ENCODE measurements at places on chromosomes 12 and 14. TPM values are rescaled to one million over a fixed set of nuclear protein-coding genes. Genes with fewer than 3 reads are reported as not detected.

DNA sequence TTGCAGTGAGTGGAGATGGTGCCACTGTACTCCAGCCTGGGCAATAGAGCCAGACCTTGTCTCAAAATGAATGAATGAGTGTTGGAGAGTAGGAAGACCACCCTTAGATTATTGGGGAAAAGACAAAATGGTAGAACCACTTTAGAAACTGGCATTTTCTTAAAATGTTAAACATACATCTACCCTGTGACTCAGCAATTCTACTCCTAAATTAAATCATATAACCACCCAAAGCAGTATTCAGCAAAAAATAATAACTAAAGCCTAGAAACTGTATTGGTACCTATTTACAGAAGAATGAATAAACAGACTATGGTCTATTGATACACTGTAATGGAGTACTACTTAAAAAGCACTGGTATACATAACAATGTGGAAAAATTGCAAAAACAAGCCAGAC lies 9.1 kb downstream of the NUP37 start:
- no peak for DNase-seq

The PLA2G1B gene
- total RNA-seq, result not detected

GRCh38 chr14:68690089-68690958 lies 102.5 kb downstream of the ZFP36L1 start:
- DNase-seq, result no peak

DNA sequence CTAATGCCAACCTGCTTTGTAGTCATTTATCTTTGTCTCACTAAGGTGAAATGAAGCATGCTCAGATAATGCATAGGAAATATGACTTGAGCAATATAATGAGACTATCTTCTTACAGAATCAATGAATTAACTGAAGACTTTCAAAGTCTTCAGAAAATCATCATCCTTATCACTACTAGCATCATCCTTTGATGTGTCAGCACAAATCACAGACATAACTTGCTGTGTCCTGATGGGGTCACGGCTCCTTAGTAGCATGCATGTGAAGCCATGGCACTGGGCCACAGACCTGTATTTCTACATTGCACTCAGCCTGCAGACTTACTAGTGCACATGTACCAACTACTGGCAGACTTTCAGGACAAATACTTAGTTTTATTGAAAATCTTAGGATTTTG lies 18.9 kb downstream of the TMEM260 start:
- no peak for DNase-seq

DNA sequence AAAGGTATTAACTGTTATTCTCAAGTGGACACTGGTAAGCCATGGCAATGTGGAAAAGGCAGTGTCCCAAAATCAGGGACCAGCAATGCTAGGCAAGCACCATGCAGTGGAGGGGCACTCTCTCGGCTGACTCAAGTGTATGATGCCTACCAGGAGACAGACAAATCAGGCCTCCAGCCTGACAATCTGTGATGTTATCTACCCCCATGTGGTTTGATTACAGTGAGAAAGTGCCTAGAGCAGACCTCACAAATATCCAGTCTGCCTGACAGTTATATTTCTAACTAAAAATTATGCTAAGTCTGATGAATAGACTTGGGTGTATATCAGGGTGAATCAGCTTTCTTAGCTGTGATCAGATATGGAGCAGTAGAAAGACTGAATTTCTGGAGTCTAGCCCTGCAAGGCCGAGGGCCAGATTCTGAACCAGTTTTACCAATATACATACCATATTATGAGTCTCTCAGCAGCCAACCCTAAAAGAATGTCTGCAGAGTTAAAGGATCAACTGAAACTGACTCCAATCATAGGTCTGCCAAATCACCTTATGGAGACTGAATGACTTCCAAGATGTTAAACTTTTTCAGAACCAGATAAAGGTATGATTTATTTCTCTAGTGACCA lies 3.2 kb downstream of the PLBD1 start:
- no peak for DNase-seq

The SLC25A21 gene
- total RNA-seq, result not detected

DNA sequence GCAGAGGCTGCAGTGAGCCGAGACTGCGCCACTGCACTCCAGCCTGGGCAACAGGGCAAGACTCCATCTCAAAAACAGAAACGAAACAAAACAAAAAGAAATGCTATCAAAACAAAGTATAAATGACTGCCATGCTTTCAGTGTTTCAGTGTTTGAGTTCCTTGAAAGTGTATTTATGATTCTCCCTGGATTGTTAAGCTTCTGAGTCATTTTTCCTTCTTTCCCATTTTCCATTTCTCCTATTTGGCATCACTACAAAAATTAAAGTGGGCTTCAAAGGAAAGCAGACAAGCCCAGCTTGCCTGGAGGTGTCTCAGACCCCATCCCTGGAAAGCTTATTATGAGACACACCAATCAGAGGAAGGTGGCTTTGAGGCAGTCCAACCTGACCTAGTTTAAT lies 35.1 kb downstream of the NIN start:
- DNase-seq, result no peak

DNA sequence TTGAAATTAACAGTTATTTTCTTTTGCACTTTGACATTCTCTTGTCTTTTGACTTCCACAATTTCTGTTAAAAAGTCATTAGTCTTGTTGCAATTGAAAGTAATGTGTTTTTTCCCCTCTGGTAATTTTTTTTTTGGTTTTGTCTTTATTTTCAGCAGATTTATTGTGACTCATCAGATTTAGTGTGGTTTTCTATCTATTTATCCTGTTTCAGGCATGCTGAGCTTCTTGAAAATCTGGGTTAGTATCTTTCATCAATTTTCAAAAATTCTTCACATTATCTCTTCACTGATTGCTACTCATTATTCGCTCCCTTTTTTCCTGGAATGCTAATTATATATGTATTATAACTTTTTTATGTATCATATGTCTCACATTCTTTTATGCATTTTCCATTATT lies 15.3 kb upstream of the NTF3 start:
- no peak for DNase-seq

DNA sequence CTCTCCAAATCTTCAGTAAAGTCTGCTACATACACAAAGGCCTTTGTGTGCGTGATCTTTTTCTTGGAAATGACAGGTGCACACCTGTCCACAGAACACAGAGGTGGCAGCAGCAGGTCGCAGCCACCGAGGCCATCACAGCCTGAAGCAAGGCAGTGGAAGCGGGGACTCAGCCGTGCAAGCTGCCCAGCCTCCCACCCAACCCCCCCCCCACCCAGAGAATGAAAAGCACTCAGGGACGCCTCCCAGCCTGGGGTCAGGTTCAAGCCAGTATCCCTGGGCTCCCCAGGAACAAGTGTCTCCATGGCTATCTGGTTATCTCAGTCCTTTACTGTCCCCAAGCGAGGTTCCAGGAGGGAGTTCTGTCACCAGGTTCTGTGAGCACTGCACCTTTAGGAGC lies 31.2 kb upstream of the TSPAN9 start:
- no peak for DNase-seq

DNA sequence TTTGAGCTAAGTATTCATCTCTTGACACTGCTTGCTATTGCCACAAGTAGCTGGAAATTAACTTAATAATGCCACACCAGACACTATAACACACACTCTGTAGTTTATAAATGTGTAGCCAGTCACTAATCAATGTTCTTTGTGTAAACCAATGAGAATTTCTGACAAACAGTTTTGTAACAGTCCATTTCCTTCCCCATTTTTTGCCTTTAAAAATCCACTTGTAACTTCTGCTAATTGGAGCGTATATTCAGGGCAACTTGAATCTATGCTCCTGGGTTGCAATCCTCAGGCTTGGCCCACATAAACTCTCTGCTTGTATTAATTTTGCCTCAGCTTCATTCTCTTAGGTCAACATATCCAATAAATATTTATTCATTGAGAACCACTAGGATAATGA lies 125.0 kb upstream of the DHRS4 start:
- DNase-seq, result no peak

The PLEK2 gene
- not detected for total RNA-seq

The LGALS3 gene
- total RNA-seq, result 221 TPM

The ACOT4 gene
- 1.2 TPM for total RNA-seq

GRCh38 chr14:68713782-68714181 lies 79.1 kb downstream of the ZFP36L1 start:
- no peak for DNase-seq

GRCh38 chr12:29640589-29641345 lies 143.0 kb downstream of the TMTC1 start:
- DNase-seq, result no peak
